Mammary epithelial cell (primary cell): ENCODE measurements at places on chromosomes 2 and 18. TPM values are rescaled to one million over a fixed set of nuclear protein-coding genes. Genes with fewer than 3 reads are reported as not detected.
A peak's percentile ranks its signal among the peaks of the same experiment; 100 is the strongest.

- no peak for DNase-seq
Measured at GRCh38 chr2:3650140-3650920, 7.7 kb upstream of the ALLC start.

DNA sequence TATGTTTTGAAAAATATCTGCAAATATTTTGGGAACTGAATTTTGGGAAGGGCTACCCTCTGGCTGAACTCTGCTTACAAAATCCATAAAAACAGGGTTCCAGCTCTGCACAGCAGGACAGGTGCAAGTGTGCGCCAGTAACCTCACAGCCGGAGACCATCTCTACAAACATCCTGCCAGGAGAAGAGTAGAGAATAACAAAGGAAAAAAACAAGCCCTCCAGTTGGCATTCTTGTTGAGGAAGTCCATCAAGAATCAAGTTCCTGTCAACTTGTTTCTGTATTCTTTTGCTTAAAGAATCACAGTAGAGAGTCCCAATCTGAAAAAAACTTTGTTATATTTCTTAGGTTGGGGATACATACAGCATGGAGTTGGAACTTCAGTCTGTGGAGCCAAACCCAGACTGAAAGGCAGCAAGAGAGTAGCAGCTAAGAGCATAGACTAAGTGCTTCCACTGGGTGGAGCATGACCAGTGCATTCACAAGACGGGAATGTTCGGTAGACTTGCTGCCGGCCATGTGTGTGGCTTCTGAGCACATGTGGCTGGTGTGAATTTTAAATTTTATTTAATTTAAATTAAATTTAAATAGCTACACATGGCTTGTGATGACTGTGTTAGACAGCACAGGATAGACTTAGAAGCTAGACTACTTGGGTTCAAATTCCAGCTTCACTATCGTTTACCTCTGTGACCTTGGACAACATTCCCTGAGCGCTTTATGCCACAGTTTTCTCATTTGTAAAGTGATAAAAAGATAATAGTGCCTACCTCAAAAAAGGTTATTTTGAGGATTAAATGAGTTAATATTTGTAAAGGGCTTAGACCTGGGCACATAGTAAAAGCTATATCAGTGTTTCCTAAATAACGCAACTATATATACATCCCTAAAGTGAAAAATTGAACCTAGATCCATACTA, 41.9 kb downstream of the SPTBN1 start:
- no peak for DNase-seq

DNA sequence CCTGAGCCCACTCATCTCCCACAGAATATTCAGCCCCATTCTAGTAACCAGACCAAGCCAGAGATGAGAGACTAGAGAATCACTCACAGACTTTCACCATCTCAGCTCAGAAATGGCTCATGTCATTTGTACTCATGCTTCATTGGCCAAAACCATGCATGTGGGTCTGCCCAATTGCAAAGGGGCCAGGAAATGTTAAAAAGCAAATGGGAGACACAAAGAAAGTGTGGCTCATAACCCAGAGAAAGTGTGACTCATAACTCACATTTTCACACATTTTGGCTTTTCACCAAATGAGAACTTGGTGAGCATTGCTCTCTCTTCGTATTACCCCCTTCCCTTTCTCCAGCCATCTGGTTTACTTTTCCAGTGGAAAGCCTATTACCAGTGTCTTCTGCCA, 66.2 kb downstream of the MDH1 start:
- DNase-seq, result peak; percentile 47

DNA sequence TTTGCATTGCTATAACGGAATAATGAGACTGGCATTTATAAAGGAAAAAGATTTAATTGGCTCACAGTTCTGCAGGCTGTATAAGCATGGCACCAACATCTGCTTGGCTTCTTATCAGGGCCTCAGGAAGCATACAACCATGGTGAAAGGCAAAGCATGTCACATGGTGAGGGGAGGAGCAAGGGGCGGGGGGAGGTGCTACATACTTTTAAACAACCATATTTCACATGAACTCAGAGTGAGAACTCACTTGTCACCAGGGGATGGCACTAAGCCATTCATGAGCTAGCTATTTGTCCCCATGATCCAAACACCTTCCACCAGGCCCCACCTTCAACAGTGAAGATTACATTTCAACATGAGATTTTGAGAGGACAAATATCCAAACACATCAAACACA, 188.7 kb downstream of the MBD5 start:
- no peak for DNase-seq

GRCh38 chr2:48449073-48449840, 80.7 kb upstream of the STON1 start:
- DNase-seq, result no peak

DNA sequence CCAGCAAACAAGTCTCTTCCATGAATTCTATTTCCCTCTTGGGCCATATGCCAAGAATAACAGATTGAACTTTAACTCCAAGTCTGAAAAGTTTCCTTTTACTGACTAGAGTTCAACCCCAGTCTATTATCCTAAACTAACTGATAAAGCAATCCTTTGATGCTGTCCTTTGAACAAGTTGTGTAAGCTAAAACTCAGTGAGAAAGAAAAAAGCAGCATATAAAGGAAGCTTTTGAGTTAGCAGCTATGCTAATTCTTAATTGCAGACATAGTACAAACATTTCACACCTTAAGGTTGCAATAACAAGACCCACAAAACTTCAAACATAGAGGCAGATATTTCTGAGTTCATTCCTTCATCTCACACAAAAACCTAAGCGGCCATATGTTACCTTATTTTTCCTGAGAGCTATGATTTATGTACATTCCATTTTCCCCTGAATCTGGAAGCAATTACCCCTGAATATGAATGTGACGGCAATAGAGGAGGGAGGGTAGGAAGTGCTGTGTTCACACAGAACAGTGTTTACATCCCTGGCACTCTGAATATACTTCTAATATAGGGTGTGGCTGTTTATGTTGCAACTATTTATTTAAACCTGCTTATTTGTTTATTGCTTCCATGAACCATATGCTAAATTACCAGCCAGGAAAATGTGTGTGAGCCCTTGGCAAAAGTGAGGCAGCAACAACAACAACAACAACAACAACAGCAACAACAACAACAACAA, 180.6 kb downstream of the IRS1 start:
- DNase-seq, result no peak

- DNase-seq, result no peak
Measured at GRCh38 chr2:187943772-187944369, 347.8 kb upstream of the GULP1 start.

DNA sequence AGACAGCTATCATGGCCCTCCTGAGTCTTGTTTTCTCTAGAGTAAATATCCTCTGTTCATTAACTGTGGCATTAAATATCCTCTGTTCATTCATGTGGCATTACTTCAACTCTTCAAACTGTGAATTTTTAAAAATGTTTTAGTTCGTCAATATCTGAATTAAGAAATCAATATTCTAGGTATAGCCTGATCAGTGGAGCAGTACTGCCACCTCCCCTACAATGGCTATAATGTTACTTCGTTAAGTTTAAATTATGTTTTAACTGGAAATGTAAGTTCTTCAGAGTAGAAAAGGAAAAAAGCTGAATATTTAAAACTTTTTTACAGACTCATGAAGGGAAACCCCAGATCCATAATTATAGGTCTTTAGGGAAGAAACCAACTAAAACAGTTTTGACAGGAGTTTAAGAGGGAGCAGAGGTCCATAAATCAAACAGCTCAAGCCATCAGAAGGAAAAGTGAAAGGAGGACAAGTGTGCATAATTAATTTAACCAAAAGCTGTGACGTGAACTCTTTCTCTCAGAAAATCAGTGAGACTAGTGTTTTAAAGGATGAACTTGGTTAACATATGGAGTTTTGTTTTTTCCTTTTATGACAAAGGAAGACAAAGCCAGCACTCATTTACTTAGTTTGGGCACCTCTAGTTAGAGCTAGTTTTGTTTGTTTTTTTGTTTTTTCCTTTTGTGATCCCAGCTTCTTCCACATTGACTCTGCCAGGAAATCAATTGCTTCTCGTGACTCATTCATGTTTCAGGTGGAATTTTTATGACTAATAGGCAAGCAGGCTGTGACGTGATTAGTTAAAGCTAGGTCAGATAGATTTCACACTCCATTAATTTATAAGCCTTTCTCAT, 44.9 kb downstream of the RBBP8 start:
- DNase-seq, result peak; percentile 89

- no peak for DNase-seq
Measured at GRCh38 chr2:205903549-205904129, 182.3 kb downstream of the INO80D start.

DNA sequence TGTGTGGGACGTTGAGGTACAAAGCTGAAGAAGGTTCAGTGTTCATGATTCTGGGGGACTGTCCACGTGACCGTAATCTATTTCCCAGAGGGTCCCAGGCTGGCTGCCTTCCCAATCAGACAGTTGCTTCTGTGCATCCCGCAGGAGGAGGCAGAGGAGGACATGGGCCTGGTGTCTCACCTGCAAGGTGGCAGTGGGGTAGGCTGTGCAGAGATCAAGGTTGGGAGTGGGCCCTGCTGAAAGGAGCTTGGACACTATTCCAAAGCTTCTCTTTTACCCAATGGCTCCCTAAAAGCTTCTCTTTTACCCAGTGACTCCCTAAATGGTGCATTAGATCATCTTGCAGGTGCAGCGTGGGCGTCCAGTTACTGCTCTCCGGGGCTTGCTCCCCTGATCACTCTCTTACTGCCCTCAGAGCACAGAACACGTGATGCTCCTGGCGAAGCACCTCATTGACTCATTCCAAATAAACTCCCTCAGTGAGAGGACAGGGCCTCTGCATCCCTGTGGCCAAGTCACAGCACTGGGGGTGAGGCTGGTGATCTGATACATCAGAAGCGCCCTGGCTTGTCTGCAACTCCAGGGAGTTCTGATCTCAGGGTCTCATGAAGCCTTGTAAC, 41.5 kb downstream of the RNF144A start:
- DNase-seq, result no peak

DNA sequence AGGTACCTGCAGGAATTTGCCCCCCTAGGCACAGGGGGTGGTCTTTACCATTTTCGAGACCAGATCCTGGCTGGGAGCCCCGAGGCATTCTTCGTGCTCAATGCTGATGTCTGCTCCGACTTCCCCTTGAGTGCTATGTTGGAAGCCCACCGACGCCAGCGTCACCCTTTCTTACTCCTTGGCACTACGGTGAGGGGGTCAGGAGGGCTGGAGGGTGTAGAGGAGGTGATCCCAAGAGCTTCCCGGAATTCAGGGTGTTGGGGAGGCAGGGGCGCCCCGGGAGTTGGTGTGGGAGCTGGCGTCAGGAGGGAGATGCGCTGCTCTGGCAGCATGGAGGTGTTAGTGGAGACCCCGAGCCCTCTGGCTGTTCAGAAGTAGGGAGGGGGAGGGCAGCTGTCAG, 3.2 kb downstream of the GMPPA start:
- DNase-seq, result no peak

DNA sequence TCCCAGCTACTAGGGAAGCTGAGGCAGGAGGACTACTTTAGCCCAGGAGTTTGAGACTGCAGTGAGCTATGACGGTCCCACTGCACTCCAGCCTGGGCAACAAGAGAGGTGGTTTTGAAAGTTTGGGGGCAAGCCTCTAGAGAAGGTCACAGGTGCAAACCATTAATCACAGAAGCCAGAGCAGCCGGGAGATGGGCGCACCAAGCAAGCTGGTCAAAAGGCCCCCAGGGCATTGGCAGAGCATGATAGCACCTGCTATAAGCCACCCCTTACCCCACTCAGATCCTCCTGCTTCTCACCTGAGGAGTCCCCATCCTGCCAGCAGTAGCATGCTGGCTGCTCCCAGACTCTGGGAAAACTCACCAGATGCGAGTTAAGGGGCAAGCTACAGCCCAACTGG, 116.1 kb upstream of the RAB12 start:
- DNase-seq, result no peak

DNA sequence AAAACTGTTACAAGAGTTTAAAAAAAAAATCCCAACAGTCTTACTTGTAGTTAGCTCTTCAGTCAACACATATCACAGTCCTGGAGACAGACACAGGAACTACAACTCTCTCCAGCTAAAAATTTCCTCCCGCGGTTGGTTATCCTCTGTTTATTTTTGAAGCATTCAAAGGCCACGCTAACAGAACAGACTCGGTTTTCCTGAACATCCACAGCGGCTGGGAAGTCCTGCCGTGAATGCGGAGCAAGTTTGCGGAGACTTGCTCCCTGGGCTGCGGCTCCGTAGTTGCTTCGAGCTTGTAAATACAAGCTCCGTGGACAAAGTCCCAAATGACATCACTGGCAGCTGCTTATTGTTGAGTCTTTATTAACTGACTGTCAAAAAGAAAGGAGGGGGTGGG, at the start of gene NCKAP5:
Gene NCKAP5 (minus strand): TSS at position 292 of the 400 bp plus-strand sequence. CDS start 50,937 bp downstream, outside the sequence.
- DNase-seq, result peak; percentile 52

DNA sequence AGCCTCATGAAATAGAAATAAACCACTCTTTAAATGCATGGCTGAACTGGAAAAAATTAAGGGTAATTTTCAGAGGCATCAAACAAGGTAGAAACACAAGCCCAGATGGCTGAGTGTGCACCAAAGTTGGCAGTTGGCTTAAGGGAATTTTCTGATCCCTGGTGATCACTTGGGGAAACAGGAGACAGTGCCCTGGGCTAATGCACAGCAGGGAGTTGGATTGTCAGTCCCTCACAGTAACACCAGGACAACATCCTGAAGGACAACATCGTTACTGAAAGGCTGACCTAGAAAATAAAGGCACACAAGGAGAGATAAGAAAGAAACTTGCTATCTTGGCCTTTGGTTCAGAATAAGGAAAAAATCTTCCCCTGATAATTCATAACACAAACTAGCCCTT, 417.0 kb downstream of the SLC4A3 start:
- no peak for DNase-seq

- DNase-seq, result no peak
Measured at GRCh38 chr2:1360144-1360543, 53.1 kb upstream of the TPO start.

DNA sequence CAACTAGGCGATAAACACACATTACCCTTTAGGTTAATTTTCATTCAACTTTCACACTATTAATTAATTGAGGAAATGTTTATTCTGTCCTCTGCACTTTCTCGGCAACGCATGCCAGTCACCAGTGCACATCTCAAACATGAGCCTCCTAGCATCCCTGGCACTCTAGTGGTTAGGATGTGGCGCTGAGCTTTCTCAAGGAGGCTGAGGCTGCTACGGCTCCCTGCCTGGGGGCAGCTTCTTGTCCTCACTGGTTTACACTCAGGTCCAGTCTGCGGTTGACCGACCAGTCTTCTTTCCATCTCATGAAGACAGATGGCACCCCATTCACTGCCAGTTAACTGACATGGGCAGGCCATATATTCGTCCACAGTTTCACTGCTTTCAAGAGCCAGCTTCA, 463.4 kb downstream of the EIPR1 start:
- no peak for DNase-seq

Gene IER3IP1
- total RNA-seq, result 15.2 TPM

Gene FOXD4L1
- 0.33 TPM for total RNA-seq

Gene SIX3
- total RNA-seq, result not detected

Gene CROCC2
- total RNA-seq, result not detected in 2 replicates

Gene RAB12
- total RNA-seq, result 47.8 TPM

Gene LCT
- total RNA-seq, result not detected

Gene RESP18
- not detected for total RNA-seq

Gene AOX1
- 54.9 and 79.3 TPM in 2 replicates for total RNA-seq

Gene SKOR2
- total RNA-seq, result not detected in 2 replicates
